ENCODE measurements at places on chromosomes 4 and X.

- no peak for DNase-seq
These were observed 1316.3 kb downstream of the STIM2 start for GRCh38 chr4:28176942-28177341.

GRCh38 chr4:7007944-7008343, 35.2 kb upstream of the TADA2B start:
- no peak for DNase-seq

DNA sequence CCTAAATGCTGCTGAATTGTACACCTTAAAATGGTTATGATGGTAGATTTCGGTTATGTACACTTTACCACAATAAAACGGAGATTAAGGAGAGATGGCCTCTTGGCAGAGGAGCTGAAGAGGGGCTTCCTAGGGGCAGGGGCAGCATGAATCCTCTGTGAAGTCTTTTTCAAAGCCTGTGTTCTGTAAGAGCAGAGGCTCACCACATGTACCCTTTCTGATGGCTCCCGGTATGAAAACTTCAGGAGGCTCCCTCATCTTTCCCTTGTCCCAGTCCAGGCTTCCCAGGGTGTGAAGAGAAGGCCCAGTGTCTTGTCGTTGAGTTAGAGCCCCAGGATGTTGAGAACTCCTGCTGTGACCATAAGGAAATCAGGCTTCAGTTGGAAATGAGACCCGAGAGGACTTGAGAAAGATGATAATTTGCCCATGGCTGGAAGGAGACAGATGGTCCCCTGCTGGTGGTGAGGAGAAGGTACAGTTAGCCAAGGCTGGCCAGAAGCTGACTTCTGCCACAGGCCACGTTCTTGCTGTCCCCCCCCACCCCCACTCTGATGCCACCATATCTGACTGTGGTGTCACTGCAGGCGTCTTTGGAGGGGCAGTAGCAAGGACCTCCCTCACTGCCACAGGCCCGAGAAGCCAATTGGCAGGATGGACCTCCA, 31.8 kb upstream of the MTM1 start:
- DNase-seq: no peak

GRCh38 chr4:10816571-10816970, 132.0 kb upstream of the CLNK start:
- DNase-seq: no peak

DNA sequence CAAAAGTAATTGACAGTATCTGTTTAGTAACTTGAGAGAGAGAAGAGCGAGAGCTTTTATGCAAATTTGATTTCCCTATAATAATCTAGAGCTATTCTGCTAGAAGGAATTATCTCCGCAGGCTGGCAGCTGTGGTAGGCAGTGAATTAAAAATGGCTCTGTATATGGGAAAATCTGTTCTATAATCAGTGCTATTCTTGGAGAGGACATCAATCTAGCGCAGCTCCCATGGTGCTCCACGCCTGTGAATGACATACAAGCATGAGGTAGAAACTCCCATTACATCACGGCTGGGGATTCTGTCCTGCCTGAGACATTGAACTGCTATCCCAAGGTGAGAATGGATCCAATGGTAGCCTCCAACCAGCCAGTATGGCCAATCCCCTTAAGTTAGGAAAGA, 179.0 kb downstream of the DHX15 start:
- DNase-seq: no peak

DNA sequence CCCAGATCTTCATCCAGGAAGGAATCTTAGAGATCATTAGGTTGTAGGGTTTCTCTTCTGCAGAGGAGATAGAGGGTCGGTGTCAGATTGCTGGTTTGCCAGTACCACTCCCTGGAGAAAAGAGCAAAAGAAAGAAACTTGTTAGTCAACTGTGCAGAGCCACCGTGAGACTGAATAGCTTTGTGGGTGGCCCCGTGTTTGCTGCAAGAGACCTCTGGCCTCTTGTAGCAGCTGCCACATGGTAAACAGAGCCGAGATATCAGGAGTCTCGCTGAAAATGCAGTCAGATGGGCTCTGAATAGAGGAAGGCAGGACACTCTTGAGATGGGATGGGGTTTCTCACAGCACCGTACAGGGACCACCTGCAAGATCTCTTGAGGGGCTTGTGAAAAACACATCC, 149.7 kb downstream of the PTTG2 start:
- DNase-seq: no peak

DNA sequence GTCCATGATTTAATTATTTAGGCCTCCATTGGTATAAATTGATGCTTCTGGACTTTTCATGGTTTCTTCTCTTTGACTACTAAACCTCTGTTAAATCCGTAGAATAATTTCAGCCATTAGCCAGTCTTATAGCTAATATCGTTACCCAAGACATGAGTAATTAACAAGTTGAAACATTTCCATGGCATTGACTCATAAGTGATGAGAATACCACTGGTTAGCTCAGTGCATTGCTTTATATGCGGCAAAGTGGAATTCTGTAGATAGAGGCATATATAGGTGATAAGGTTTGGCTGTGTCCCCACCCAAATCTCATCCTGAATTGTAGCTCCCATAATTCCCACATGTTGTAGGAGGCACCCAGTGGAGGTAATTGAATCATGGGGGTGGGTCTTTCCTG, 80.6 kb downstream of the VCX2 start:
- DNase-seq: no peak

DNA sequence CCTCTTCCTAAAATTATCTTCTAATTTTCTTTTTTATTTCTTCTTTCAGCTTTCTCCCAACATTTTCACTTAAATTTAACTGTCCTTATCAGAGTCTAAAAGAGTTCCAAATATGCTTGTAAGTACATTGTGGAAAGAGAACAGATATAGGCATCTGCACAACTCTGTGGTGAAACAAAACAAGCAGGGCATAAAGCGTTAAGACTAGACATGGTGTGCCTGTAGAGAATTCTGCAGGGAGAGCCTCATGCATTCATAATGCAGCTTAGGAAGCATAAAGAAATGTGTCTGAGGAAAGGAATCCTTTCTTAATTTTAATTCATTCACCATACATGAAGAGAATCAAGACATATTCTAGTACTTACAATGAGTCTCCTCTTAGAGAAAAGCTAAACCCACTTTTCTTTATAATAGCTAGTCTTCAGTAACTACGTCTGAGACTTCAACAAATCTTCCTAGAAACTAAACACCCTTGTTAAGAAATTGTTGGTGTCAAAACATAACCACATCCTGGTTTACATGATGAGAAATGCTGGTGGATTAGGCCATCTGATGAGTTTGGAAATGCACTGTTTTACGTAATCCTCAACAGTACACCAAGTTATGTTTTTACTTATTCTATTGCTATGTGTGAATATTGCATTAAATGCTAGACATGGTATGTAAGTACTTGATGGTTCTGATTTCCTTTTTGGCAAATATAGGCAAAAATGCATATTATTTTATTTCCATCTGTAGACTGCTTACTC, 307.8 kb upstream of the GIMD1 start:
- peak; percentile 53 for DNase-seq

- no peak for DNase-seq
These were observed 24.5 kb upstream of the MAGEA3 start for GRCh38 chrX:152674135-152674534.

- no peak for DNase-seq
These were observed 140.3 kb upstream of the PAK3 start for GRCh38 chrX:110955706-110956105.

DNA sequence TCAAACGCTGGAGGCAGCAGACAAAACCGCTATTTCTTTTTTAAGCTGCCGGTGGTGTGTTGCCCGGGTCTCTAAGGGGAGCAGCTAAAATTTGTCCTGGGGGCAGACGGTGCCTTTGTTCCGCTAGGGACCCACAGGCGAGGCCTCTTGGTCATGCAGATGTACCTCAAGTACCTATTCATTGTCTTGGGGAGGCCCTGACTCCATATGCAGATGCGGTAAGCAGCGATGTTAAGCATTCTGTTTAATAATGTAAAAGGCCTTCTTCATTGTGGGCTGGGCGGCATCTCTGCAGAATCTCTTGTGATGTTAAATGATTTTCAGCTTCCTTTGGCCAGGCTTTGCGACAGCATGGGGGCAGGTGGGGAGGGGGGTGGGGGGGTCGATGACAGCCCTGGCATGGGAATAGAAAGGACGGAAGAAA, 98.9 kb upstream of the PJA1 start:
- no peak for DNase-seq

- DNase-seq: peak; percentile 3
These were observed 51.1 kb downstream of the LEF1 start for GRCh38 chr4:108117418-108118182.

GRCh38 chrX:641671-642435, 11.3 kb downstream of the SHOX start:
- DNase-seq: peak; percentile 38

DNA sequence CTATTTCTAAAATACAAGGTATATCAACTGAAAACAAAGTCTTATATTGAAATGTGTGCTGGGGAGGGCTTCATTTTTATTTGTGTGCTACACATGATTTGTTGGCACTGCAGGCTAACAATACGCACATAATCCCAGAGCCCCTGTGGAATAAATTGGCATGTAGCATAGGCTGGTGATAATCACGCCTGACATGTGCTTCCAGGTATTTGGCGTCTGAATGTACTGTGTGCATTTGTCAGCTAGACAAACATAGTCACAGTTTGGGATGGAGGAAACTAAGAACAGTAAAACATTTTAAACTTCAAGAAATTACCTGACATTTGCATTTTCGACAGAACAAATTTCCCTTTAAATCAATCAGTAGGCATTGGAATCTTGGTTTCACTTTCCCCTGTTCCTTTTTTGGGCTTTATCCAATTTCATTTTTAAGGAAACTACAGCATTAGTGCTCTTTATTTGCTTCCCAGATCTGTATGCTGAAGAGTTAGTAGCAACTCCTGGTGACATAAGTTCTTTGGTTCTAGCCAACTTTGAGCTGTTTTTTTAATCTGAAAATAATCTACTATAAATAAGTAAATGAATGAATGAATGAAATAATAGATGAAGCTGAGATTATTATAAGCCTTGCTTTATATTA, 472.3 kb downstream of the PDHA2 start:
- DNase-seq: no peak

GRCh38 chr4:38529189-38530115, 134.5 kb upstream of the KLF3 start:
- DNase-seq: no peak
